Stimulated activated CD8-positive, alpha-beta memory T cell treated with anti-CD3 and anti-CD28 coated beads, Interleukin-15, amount 100 ng/mL, for 48 hours (primary cell): ENCODE measurements at places on chromosomes 4 and X.

DNA sequence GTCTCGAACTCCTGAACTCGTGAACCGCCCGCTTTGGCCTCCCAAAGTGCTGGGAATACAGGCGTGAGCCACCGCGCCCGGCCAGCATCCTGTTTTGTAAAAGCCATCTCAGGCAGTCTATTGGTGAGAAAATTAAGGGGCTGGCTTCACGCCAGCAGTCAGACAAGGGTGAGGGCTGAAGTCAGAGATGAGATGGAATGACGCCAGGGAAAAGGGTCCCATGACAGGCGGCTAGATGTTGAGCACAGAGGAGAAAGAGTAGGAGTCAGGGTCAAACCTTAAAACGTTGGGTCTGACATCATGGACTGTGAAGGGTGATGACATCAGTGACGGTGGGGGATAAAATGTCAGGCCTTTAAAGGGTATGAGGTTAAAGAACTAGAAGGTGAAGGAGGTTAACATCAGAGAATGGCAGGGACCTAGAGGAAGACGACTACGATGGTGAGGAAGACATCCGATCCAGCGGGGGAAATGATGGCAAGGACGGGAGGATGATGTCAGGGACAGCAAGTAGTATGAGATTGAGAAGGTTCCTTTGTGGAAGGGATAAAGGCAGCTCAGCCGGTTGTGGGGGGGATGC is 504 bp upstream of the RBM3 start:
- no peak for DNase-seq

- no peak for DNase-seq
These were observed 273.9 kb downstream of the TLL1 start for GRCh38 chr4:166146806-166147540.

DNA sequence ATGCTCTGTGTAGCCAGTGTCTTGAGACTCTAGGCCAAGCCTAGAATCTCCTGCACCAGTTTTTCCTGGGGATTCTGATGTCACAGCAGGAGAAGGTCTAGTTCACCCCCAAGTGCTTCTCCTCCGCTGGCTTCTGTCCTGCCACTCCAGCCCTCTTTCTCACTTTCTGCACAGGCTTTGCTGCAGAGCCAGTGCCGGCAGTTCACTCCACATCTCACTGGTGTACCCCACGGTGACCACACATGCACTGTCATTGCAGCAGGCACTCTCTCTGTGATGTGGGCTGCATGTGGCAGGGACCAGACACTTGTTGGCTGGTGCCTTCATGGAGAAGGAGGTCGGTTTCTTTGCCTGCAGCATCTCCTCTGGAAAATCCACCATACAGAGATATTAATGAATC is 643.8 kb upstream of the GALNTL6 start:
- no peak for DNase-seq

GRCh38 chr4:1808851-1809753 is 16.0 kb downstream of the FGFR3 start:
- DNase-seq, result no peak

DNA sequence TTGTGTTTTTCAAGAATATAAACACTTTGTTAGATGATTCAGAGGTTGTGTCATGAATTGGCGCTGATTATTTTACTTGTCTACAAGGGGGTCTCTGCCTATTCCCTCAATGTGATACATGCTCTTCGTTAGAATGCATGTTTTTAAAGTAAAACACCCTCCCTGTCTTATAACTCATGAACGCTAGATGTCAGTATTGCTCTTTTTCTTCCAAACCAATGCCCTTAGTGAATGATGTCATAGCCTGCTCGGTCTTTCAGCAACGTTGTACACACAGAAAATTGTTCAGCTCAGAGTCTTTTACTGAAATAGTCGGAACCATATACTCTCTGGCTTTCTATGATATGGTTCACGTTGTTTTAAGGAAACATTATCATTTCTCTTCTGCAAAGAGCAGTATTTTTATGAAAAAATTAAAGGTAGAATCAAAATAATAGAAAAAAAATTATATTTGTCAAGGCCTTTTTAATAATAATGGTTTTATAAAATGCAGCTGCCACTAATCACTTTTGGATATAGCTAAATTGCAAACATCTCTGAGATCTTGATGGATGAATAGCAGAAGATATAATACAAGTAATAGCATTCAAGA is 292.9 kb downstream of the TLL1 start:
- DNase-seq, result no peak

- DNase-seq, result no peak
These were observed 54.4 kb upstream of the HS3ST1 start for GRCh38 chr4:11483046-11483445.

DNA sequence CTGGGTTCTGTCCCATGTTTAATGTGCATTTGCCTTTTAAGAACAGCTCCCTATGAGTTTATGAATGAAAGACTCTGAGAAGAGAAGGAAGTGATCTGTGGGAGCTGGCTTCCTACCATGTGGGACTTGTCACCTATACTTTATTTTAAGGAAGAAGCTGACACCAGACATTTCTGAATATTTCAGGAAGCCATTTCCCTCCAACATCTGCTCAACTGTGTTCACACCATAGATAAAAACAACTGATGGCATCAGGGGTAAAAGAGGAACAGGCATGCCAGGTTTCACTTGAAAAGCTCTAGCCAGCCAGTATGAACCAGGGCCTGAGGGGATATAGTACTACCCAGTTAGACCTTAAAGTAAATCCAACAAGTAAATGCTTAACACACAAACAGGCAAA is 116.0 kb downstream of the COL4A6 start:
- DNase-seq, result no peak

DNA sequence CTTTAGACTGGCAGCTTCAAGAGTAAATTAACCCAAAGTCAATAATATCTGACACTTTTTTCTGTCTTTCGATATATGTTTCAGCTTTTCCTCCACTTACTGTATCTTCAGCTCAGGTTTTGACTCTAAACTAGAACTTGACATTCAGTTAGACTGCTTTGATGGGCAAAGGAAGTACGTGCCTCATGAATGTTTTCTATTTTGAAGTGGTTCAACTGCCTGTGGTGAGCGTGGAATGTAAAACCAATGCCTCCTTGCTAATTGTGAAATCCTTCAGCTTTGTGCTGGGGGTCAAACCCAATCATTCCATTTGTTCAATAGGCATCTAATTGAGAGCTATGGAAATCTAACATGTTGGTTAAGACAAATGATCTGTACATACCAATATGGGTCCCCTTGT is 857.0 kb upstream of the HTR2C start:
- no peak for DNase-seq

- DNase-seq, result no peak
These were observed 37.9 kb upstream of the PITX2 start for GRCh38 chr4:110660755-110661154.

DNA sequence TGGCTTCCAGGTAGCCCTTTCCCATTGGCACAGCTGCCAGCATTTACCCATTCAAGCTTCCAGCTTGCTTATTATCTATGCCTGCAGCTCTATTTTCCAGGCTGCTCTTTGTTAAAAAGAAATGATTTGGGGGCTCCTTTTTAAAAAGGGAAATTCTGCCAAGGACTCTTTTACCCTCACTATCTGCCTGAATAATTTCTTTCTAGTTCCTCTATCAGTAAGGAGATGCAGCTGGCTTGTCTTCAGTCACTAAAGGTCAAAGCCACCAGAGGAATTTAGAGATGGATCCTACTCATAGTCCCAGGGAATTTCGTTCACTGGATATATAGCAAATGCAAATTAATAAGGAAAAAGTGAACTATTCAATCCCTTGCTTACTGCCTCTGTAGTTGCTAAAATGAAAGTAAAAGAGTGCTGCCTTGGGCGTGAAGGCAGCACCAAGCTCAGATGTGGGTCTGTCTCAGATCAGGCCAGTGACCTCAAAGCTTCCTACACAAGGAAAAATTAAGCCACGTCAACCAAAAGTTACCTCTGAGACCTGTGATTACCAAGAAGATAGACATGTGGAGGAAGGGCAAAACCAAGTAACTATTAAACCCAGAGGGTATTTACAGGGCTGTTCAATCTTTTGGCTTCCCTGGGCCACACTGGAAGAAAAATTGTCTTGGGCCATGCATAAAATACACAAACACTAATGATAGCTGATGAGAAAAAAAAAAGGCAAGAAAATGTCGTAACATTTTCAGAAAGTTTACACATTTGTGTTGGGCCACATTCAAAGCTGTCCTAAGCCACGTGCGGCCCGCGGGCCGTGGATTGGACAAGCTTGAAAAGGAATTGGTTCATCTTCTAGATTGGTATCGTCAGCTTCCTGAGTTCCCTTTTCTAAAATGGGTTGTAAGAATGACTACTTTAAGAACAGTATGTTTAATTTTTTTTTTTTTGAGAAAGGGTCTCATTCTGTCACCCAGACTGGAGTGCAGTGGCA is 5.3 kb downstream of the ARSF start:
- DNase-seq, result no peak

DNA sequence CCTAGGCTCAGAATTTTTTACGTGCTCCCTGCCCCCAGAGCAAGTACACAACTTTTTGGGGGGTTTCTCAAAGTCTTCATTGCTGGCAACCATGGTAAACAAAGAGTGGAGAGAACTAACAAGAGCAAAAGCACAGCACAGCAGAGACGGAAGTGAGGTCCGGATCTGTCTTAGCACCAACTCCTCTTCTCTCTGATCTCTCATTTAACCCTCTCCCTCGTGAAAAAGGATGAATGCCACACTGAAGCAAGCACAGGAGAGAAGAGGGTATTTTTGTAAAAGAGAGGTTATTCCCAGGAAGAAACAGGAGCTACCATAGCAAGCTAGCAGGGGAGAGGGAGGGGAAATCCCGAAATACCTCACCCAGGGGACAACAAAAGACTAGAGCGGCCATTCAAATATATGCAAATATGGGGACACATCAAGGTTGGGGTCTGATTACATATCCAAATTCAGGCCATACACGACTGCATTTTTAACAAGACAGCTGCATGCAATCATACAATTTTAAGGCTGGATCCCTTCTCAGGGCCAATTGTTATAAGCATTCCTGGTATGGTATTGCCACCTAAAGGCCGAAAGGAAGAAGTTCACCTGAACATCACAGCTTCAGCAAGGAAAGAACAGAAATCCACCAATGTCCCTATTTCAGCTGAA is 46.6 kb downstream of the CD40LG start:
- no peak for DNase-seq

DNA sequence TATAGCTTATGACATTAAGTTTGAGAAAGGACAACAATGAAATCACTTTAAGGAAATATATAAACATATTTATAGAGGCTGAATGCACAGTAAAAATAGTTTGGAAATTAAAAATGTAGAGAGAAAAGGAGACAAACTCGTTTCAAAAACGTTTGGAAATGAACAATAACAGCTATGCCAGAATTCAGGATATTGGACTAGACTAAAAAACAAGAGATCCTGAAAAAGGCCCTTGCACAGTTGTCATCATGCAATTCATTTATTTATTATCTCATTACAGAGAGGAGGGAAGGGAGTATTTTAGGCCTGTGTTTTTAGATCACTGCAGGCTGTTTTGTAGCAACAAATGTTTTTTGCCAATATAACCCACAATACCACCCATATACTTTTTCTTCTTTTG is 527.2 kb downstream of the ADGRL3 start:
- DNase-seq, result no peak

DNA sequence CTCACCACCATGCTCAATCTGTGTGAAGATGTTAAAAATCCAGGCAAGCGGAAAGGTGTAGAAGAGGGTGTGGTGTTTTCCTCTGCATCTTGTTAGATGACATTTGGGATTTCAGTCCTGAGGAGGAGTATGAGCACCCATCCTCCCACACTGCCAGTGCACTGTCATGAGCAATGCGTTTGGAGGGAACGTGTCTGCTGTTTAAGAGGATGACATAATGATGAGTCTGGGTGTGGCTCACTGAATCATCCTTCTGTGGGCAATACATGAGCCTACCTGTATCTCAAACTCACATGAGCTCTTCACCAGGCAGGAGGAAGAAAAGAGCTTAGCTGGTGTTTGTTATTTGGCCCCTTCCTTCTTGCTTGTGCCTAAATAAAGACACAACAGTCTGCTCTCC is 67.9 kb upstream of the ARX start:
- DNase-seq, result no peak

- DNase-seq, result no peak
These were observed 113.9 kb downstream of the CT47B1 start for GRCh38 chrX:120761810-120762209.

GRCh38 chr4:178665916-178666315 is 1223.7 kb upstream of the AGA start:
- no peak for DNase-seq

DNA sequence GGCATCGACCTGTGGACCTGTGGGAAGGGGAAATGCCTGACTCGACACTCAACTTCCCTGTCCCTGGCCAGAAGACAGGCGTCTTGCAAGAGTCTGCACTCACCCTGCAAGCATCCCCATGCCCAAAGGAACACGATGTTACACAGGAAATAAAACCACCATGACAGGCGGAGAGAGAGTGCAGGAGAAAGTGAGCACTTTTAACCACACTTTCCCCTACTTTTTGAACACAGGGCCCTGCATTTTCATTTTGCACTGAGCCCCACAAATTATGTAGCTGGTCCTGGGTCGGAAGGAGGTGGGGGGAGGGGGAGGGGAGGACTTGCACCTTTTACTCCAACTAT is 13.8 kb upstream of the MAN2B2 start:
- DNase-seq, result no peak

DNA sequence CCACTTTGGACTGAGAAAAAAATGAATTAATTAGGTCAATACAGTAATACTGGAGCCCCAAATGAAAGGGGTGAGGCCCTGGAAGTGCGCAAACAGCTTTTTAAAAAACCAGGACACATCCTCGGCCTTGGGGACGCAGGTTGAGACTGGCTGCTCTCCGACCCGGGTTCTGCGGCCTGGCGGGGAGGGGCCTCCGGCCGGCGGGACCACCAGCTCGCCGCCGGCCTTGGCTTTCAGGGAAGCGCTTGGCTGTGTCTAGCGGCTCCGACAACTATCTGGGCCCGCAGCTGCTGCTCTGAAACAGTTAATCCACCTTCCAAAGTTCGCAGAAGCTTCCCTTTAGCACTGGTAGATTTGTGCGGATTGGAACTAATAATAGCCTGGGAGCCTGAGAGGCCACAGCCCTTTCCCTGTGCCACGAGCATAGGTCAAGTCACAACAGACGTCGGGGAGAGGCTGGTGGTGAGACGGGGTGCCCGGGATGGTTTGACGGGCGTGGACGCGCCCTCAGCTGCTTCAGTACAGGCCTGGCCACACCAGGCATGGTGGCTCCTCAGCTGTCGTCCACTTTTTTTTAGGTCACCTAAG is 1.1 kb upstream of the SEL1L3 start:
- no peak for DNase-seq

DNA sequence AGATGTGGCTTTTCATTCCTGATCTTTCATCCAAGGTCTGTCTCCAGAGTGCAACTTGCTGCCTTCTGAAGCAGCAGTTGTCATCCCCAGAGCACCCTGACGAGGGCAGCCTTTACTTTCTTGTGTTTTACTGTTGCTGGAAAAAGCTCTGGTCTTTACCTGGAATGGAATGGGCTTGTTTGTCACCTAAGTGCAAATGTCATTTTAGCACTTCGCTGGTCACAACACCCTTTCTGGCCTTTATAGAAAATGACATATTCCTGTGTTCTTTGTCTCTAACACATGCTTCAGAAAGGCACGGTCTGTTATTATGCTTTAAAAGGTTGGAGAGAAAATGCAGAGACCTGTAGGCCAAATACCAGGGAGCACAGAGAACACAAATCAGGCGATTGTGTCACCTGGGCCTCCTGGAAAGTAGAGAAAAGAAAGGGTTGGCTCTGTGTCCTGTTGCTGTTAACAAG is 332.7 kb upstream of the IGFBP7 start:
- DNase-seq, result no peak

- DNase-seq, result no peak
These were observed 99.0 kb downstream of the AREG start for GRCh38 chr4:74543983-74544382.

GRCh38 chr4:40114206-40114605 is 57.6 kb downstream of the N4BP2 start:
- no peak for DNase-seq
